Common myeloid progenitor, CD34-positive (primary cell): ENCODE measurements at places on chromosomes 2 and 18.

- DNase-seq, result no peak
- H3K4me3 ChIP-seq, result no peak overlapping the region
- no peak overlapping the region for H3K27ac ChIP-seq
- no peaks in the 10 kb centered on the region for H3K4me1 ChIP-seq
Observed at GRCh38 chr2:135386993-135387392, 144.0 kb downstream of the ZRANB3 start.

DNA sequence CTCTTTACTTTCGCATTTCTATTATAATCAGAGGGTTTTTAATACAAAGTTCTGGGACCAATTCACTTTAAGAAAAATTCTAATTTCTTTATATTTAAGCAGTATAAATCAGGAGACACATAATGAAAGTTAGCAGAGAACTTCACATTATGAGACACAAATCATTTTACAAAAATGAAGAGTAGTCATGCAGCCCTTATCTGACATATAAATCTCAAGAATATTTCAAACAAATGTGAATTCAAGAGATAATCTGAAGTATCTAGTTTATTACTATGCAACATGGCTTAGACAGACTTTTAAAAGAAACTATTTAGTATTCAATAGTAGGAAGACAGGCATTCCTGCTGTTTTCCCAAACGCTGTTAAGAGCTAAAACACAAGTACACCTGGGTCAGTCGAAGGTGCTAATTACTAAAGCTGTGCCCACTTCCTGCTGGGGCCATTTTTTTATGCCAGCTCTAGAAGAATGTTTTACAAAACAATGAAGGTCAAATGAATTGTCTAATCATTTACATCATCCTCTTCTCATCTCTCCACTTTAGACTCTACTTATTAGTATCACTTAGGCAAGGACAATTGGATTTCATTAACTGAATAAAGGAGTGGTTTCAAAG lies 40.2 kb downstream of the CWC22 start:
- H3K4me3 ChIP-seq, result no peak overlapping the region
- H3K4me1 ChIP-seq, result no peaks in the 10 kb centered on the region
- H3K36me3 ChIP-seq, result peaks cover 9% of the 10 kb centered on the region
- no peaks in the 10 kb centered on the region for H3K27me3 ChIP-seq

DNA sequence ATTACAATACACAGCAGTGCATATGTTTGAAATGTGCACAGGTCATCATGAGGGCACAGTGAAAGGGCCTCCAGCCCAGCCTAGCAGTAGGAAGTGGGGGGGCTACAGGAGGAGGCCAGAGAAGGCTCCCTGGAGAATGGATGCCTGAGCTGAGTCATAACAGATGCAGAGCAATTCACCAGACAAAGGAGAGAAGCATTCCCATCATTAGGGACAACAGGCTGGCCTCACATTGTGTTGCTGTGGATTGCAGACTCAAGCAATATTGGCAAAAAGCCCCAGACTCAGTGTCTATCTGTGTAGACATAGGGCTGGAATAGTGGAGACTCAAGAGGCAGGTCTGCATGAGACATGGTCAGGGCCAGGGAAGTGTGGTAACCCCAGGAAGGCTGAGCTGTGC lies 329.9 kb downstream of the DLGAP1 start:
- no peak overlapping the region for H3K27ac ChIP-seq
- H3K36me3 ChIP-seq, result no peaks in the 10 kb centered on the region
- no peaks in the 10 kb centered on the region for H3K27me3 ChIP-seq

GRCh38 chr2:236010920-236011685 lies 157.1 kb downstream of the GBX2 start:
- no peak overlapping the region for H3K27ac ChIP-seq
- no peak for DNase-seq
- H3K27me3 ChIP-seq, result peaks cover 7% of the 10 kb centered on the region
- H3K4me1 ChIP-seq, result no peaks in the 10 kb centered on the region
- no peaks in the 10 kb centered on the region for H3K36me3 ChIP-seq
- H3K4me3 ChIP-seq, result no peak overlapping the region

- H3K4me1 ChIP-seq, result no peaks in the 10 kb centered on the region
- no peaks in the 10 kb centered on the region for H3K27me3 ChIP-seq
- H3K36me3 ChIP-seq, result no peaks in the 10 kb centered on the region
- DNase-seq, result no peak
- H3K27ac ChIP-seq, result no peak overlapping the region
Observed at GRCh38 chr2:3151153-3151918, 226.3 kb downstream of the EIPR1 start.

DNA sequence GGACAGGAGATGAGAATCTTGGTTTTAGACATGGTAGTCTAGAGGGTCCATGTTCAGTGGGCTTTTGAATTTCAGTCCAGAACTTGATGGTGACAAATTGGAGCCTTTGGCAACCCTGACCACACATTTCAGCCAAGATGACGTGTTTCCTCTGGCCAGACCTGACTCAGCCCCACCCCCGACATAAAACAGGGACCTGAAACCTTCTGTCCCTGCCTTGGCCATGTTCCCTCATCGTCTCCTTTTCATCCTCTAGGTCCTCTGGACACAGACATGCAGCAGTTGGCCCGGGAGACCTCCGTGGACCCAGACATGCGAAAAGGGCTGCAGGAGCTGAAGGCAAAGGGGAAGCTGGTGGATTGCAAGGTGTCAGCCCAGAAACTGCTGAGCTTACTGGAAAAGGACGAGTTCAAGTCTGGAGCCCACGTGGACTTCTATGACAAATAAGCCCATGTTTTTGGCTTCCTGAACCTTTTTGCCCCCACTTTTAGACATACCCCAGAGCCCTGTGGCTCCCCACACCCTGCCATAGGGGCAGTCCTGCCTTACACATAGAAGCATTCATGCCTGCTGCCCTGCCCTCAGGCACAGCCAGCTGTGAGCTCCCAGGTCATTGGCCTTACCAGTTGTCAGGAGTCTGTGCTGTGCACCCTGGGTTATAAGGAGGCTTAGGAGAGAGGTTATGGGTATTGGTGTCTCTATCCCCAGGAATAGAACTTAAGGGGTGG lies 4.0 kb downstream of the SPR start:
- peaks cover 15% of the 10 kb centered on the region for H3K4me1 ChIP-seq
- no peak for DNase-seq
- no peak overlapping the region for H3K27ac ChIP-seq
- H3K4me3 ChIP-seq, result no peak overlapping the region
- H3K36me3 ChIP-seq, result no peaks in the 10 kb centered on the region

GRCh38 chr2:231935207-231935524 lies 9.0 kb upstream of the NPPC start:
- no peak for DNase-seq
- no peaks in the 10 kb centered on the region for H3K27me3 ChIP-seq
- H3K36me3 ChIP-seq, result no peaks in the 10 kb centered on the region
- no peak overlapping the region for H3K4me3 ChIP-seq

DNA sequence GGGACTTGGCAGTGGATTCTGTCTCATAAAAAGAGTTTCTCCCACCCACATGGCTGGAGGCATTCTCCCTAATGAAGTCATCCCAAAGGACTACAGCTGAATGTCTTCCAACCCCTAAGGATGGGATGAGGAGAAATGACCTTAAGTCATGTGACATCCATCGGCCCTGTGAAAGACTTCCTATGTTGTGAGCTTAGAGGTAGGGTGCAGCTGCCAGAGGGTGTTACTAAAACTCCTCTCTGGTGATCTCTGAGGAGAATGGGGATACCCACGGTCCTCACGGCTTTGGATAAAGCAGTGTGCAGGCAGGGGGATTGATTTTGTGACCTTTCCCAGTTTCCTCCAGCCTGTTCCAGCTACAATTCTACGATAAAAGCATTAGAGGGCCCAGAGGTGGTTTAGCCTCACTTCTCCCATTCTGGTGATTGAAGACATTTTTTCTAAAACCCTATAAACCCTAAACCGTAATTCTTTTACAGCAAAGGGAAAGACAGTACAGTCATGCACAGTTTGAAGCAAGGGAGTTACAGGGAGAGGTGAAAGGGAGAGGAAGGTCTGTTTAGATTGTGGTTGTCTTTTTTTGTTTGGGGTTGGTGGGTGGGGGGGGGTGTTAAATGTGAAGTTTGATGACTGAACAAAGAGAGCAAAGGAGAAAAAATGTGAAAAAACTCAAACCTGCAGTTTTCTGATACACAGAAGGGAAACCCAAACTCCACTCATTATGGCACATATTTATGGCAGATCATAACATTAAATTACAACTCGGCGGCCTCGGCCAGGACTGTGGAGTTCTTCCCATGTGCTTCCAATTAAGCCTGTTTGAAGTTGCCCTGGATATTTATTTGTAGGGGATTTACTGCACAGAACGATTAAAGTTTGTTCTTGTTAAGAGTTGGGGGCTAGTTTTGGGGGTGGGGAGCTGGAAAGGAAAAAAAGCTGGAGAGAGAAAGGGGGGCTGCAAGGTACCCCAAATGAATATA lies 26.6 kb upstream of the SLC14A2 start:
- H3K27ac ChIP-seq, result no peak overlapping the region
- no peaks in the 10 kb centered on the region for H3K4me1 ChIP-seq
- H3K36me3 ChIP-seq, result no peaks in the 10 kb centered on the region
- no peak for DNase-seq
- no peak overlapping the region for H3K4me3 ChIP-seq

GRCh38 chr2:101893681-101894381 lies 97.9 kb upstream of the IL1R2 start:
- H3K27me3 ChIP-seq, result no peaks in the 10 kb centered on the region
- H3K4me3 ChIP-seq, result no peak overlapping the region
- no peaks in the 10 kb centered on the region for H3K4me1 ChIP-seq
- peaks cover 44% of the 10 kb centered on the region for H3K36me3 ChIP-seq
- no peak for DNase-seq

DNA sequence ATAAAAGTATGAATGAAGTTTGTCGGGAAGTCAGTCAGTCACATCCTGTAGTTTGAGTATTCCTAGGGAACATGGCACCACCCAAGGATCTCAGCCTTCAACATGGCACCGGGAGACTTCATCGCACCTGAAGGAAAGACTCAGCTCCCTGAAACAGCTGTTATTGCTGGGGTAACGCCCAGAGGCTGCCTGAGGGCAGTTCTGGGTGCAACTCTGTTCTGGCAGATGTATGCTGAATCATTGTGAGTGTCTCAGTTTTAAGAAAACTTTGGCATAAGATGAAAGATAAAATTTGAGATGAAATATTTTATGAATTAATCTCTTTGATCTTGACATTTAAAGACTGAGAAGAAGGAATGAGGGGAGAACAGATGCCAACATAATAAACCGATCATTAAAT lies 49.9 kb upstream of the SERPINB2 start:
- H3K4me3 ChIP-seq, result no peak overlapping the region
- no peaks in the 10 kb centered on the region for H3K36me3 ChIP-seq
- DNase-seq, result no peak
- no peaks in the 10 kb centered on the region for H3K27me3 ChIP-seq

DNA sequence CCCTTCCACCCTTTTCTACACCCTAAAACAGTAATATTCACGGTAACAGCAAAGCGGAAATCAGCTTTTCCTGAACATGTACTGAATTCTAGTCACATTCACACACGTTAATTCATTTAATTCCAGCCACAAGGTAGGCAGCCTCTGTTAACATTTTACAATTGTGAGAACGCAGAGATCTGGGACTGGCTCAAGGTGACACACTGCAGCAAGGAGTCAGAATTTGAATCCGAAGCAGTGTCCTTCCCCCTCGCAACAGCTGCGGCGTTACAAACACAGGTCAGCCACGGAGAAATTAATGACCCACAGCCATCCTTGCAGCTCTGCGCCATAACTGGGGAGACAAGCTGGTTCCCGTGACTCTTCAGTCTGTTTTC lies 818 bp upstream of the SLC20A1 start:
- H3K36me3 ChIP-seq, result peaks cover 26% of the 10 kb centered on the region
- H3K4me1 ChIP-seq, result peaks cover 70% of the 10 kb centered on the region
- peak overlapping the region; percentile 40 for H3K4me3 ChIP-seq
- no peaks in the 10 kb centered on the region for H3K27me3 ChIP-seq
- no peak for DNase-seq

DNA sequence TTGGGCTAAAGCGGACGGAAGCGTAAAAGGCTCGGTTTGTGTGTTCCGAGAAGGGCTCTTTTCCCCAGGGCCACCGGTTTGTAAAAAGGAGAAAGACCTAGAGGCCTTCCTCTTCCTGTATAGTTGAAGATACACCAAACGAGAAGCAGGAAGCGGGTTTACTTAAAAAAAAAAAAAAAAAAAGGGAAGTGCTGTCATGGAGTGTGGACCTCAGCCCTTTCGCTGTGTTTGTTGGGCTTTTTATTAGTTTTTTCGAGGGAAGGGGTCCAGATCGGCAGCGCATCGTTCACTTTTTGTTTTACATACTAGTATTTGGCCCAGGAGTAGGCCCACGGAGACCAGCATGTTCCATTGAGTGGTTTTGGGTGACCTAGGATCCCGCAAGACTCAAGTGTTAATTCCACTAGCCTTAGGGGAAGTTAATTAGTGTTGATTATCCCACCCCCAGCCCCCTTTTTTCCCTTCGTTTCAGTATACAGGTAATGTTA lies 676 bp downstream of the ACTR2 start:
- DNase-seq, result peak; percentile 89
- H3K4me3 ChIP-seq, result peak overlapping the region; percentile 99
- H3K27ac ChIP-seq, result peak overlapping the region; percentile 99

DNA sequence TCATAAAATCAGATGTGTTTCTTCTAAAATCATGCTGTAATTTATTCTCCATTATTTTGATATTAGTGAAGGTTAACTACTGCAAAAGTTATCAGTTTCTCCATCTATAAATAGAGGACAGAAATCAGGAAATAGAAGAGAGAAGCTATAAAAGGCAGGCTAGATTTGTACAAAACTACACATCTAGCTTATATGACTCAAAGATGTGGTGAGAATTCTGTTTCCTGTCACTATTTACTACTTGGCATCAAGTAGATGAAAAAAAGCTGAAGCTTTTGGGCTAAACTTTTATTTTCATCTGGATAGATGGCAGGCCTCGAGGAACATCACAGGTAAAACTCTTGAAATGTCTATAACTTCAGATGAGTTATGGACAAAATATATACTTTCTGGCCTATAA lies 49.8 kb upstream of the NAB1 start:
- H3K36me3 ChIP-seq, result no peaks in the 10 kb centered on the region
- H3K4me1 ChIP-seq, result no peaks in the 10 kb centered on the region
- no peak overlapping the region for H3K4me3 ChIP-seq
- H3K27ac ChIP-seq, result no peak overlapping the region
- H3K27me3 ChIP-seq, result no peaks in the 10 kb centered on the region

DNA sequence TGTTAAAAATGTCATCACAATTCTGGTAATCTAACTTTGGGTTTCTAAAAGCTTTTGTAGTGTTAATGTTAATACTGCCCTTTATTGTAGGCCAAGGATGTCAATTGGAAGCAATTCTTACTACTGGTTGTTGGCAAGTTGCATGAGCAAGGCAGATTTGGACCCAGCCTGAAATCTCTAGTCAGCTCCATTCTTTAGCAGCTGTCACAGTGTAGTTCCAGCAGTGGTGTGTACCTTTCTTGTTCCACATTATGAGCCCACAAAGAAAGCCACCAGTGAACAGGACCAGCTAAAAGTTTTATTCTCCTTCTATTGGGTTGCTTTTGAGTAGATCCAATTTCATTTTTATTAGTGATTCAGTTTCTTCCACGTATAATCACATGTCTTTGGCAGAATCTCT lies 133.8 kb downstream of the CAMKMT start:
- no peaks in the 10 kb centered on the region for H3K36me3 ChIP-seq
- no peak overlapping the region for H3K4me3 ChIP-seq
- H3K4me1 ChIP-seq, result no peaks in the 10 kb centered on the region
- no peak overlapping the region for H3K27ac ChIP-seq
- DNase-seq, result no peak

GRCh38 chr2:53353135-53354114 lies 414.2 kb upstream of the CHAC2 start:
- DNase-seq, result no peak
- no peaks in the 10 kb centered on the region for H3K36me3 ChIP-seq
- no peak overlapping the region for H3K4me3 ChIP-seq
- no peak overlapping the region for H3K27ac ChIP-seq
- no peaks in the 10 kb centered on the region for H3K27me3 ChIP-seq
